ENCODE measurements at places on chromosomes 11 and 22. TPM values are rescaled to one million over a fixed set of nuclear protein-coding genes. Genes with fewer than 3 reads are reported as not detected.

- no peak for DNase-seq
Measured at GRCh38 chr22:38412435-38413084, 42.4 kb downstream of the KCNJ4 start.

- DNase-seq, result no peak
Measured at GRCh38 chr11:77110836-77111235, 8.2 kb downstream of the OMP start.

DNA sequence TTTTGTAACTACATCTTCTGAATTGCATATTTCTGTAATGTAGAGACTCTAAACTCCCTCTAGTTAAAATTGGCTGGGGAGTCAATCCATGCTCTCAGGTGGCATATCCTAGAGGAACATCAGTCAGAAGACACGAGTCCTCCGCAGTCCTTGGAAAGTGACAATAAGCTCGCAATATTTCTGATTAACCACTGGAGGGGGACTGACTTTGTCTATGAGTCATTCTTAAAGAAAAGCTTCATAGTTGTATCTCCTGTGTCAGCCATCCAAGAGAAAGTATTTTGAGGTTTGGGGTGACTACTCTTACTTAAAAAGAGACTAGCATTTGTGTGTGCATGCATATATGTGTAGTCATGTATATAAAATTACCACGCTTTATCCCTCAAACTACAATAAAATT lies 60.2 kb downstream of the SLN start:
- no peak for DNase-seq

GRCh38 chr11:68120273-68121066 lies 718 bp downstream of the CHKA start:
- DNase-seq, result peak; percentile 55

- no peak for DNase-seq
Measured at GRCh38 chr11:15640318-15640717, 525.6 kb downstream of the INSC start.

DNA sequence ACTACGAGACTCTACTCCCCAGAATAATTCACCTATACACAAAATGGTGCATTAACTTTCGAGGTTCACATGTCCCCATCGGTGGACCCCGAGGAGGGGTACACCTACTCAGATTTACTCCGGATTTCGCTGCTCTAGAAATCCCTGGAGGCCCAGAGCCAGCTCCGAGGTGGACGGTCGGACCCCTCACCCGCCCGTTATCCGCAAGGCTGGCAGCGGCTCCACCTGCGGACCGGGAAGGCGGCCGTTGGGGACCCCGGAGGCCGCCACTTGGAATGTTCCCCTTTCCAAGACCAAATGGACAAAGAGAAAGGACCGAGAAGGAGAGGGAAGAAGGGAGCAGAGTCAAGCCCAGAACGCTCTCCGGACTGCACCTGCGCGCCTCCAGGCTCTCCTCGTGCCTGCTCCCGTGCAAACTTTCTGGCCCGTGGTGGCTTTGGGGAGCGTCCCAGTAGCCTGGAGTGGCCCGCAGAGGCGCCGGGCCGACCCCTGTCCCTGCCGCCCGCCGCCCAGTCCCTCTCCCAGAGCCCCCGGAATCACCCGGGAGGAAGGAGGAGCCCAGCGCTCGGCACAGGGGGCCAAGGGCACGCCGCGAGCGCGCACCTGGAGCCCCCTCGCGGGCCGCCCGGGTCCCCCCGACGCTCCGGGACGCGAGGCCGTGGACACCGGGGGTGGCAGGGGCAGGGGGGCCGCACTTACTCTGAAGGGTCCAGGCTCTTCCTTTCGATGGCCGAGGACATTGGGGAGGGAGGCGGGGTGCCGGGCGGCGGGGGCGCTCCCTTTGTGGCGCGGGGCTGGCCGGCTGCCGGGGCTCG lies 23.0 kb downstream of the LMO2 start:
- no peak for DNase-seq

DNA sequence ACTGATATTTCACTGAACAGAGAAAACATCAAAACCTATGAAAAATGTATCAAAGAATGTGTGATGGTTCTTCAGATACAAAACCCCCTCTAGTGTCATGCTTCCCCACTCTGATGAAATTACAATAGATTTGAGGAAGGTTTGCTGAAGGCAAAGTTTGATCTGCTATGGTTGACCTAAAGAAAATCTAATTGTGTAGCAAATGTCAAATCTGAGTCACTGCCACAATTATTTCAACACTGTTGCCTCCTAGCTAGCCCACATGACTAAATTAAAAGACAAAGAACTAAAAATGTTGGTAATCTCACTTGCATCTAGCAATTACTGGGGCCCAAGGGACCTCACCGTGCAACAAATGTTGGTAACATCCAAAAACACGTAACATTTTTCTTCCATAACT lies 728.0 kb downstream of the DLG2 start:
- no peak for DNase-seq

- no peak for DNase-seq
Measured at GRCh38 chr11:76822406-76822805, 38.3 kb upstream of the ACER3 start.

GRCh38 chr11:68042219-68043028 lies 3.6 kb downstream of the TCIRG1 start:
- no peak for DNase-seq

DNA sequence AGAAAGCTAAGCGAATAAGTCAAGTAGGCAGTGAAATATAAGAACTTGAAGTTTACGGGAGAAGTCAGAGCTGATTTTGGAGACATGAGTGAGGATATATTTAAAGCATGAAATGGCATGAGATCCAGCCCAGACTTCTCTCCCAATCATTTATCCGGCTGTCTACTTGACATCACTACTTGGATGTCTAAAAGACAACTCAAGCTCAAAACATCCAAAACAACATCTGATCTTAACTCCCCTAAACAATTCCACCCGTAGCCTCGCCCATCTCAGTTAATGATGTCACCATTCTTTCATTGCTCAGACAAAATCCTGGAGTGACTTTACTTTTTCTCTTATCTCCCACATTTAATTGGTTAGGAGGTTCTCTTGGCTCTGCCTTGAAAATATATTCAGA lies 44.5 kb downstream of the WEE1 start:
- DNase-seq, result peak; percentile 59

GRCh38 chr11:86067009-86067850 lies 1.7 kb downstream of the PICALM start:
- DNase-seq, result no peak

DNA sequence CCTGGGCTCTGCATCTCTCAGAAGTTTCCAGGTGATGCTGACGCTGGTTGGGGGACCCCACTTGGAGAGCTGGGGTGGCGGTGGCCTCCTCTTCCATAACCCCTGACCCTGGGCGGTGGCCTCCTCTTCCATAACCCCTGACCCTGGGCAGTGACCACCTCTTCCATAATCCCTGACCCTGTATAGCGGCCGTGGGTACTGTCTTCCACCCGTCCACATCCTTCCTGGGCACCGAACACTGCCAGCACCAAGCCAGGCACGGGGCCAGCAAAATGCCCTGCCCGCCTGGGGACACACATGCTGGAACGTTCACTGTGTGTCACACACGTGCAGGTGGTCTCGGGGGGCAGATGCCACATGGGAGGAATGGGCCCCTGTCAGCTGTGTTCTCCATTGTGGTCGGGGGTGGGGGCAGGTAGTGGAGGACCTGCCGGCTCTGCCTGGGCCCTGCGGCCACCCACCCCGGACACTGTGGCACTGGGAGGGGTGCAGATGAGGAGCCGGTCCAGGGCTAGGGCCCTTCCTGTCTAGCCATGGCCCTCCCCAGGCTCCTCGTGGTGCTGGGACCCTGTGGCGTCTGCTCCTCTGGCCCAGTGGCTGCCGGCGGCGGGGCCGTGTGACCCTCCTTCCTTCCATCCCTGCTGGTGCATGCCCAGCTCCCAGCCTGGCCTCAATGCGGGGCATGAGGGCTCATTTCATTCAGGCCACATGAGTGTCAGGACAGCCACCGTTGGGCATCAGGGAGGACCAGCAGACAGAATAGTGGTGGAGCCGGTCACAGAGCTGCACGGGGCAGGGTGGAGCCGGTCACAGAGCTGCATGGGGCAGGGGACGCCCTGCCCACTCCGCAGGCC lies 10.8 kb downstream of the BRSK2 start:
- no peak for DNase-seq

DNA sequence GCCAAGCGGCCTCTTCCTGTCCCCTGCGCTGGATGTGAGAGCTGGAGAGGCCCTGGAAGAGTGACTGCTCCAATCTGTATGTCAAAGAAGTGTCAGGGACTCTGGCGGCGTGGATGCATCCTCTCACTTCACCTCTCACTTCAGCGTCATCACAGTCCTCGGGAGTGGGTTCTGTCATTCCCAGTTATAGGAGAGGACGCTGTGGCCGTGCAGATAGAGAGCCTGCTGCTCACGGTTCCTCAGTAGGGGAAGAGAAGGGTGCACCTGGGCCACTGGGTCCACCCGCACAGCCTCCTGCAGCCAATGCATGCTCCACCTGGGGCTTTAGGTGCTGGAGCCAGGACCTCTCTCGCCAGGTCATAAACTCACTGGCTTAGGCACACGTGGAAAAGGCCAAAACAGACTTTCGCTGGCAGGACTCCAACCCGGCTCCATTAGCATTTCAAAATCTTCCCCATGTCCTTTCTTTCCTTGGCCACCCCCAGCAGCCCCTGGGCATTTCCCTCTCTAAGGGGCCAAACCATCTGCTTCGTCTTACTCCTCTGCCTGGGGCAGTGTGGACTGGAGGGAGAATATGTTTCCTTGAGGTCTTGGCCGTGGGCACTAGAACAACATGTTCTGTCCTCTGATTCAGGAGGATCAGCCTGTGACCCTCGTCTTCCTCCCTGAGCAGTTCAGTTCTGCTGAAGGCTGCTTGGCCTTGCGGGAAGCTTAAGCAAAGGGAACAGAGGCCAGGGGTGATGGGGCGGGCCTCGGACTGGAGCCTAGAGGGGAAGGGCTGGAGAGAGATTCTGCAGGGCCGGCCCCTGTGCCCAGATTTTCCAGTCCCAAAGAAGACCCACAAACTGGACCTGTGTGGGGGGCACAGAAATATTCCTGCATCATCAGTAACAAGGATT lies 57.8 kb downstream of the ST14 start:
- no peak for DNase-seq

GRCh38 chr11:36233204-36233603 lies 56.0 kb downstream of the COMMD9 start:
- DNase-seq, result peak; percentile 8

- peak; percentile 75 for DNase-seq
Measured at GRCh38 chr11:77140231-77140851, 12.3 kb downstream of the MYO7A start.

GRCh38 chr11:69094111-69094914 lies 45.6 kb downstream of the TPCN2 start:
- DNase-seq, result no peak

DNA sequence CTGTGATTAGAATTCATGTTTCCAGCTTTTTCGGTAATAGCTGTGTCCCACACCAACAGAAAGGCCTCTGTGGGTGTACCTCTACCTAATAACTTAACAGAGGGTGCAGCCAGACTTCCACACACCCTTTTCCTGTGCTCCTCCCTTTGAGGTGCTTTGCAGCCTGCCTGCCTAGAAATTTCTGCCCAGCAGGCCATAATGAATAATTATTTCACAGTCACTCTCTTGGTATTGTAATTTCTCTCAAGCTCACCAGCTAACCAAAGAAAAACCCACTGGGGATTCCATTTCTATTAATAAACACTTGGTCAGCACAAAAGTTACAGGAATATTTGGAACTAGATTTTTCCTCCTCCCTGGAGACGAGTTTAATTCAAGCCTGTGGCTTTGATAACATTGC lies 13.3 kb downstream of the WT1 start:
- DNase-seq, result no peak

- no peak for DNase-seq
Measured at GRCh38 chr22:48753381-48753730, 1074.3 kb downstream of the BRD1 start.

- DNase-seq, result no peak
Measured at GRCh38 chr22:22384668-22385244, 123.8 kb downstream of the ZNF280B start.

- no peak for DNase-seq
Measured at GRCh38 chr22:48464246-48464645, 1363.4 kb downstream of the BRD1 start.

GRCh38 chr22:27258616-27259172 lies 542.9 kb downstream of the MN1 start:
- no peak for DNase-seq

GRCh38 chr11:33885338-33886005 lies 6.4 kb downstream of the LMO2 start:
- DNase-seq, result no peak

DNA sequence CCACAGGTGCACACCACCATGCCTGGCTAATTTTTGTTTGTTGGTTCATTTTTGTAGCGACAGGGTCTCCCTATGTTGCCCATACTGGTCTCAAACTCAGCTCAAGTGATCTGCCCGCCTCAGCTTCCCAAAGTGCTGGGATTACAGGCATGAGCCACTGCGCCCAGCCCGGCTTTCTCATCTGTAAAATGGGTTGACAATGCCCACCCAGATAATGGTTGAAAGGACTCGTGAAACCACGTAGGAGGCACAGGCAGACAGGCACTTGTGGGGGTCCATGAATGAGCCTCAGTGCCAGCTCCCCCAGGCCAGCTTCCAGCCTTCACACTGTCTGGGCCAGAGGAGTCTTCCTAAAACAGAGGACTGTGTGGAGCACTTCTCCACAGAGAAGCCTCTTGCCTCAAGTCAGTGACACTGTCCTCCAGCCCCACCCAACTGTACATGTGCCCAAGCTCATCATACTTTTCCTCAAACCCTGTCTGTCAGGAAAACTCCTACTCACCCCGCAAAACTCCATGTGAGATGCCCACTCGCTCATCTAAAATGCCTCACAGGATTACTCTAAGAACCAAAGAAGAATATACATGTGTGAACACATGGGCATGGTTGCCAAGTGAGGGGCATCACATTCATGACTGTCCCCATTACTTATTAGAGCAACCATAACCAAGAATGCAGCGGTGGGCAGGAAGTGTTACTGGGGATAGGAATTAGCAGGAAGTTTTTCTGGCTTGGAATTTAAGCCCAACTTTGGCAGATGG lies 32.1 kb upstream of the WNT7B start:
- peak; percentile 66 for DNase-seq

GRCh38 chr11:103091064-103091800 lies 728 bp downstream of the DCUN1D5 start:
- peak; percentile 60 for DNase-seq

- peak; percentile 11 for DNase-seq
Measured at GRCh38 chr22:16933291-16934282, 74.4 kb downstream of the GAB4 start.

- DNase-seq, result no peak
Measured at GRCh38 chr11:92332986-92333385, 108.4 kb downstream of the FAT3 start.

DNA sequence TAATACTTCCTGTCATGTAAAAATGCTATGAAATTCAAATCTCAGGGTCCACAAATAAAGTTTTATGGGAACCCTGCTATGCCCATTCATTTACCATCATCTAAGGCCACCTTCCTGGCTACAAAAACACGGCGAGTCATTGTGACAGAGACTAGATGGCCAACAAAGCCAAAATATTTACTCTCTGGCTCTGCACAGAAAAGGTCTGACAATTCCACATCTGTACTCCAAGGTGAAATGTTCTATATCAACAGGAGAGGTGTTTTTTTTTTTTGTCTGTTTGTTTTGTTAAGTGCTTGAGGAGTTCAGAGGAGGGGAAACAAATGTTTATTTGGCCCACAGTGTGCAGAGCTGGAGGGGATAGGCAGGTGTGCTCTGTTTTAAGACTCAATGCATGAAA lies 18.6 kb upstream of the TMA7B start:
- DNase-seq, result no peak

Gene PARVG
- not detected for total RNA-seq

Gene USP35
- total RNA-seq, result 3.9 TPM

Gene ABCG4
- not detected for total RNA-seq

Gene ADAMTS15
- 1.2 TPM for total RNA-seq

Gene FIBIN
- 3.4 TPM for total RNA-seq

Gene CRYBB2
- total RNA-seq, result not detected

Gene KRTAP5-10
- total RNA-seq, result not detected
